ENCODE measurements at places on chromosomes 2 and 18.
A peak's percentile ranks its signal among the peaks of the same experiment; 100 is the strongest.

- no peak for DNase-seq
These were observed 286.6 kb downstream of the MYT1L start for GRCh38 chr2:2044269-2045057.

- DNase-seq: no peak
These were observed 343.7 kb downstream of the SPAG16 start for GRCh38 chr2:213627835-213628460.

DNA sequence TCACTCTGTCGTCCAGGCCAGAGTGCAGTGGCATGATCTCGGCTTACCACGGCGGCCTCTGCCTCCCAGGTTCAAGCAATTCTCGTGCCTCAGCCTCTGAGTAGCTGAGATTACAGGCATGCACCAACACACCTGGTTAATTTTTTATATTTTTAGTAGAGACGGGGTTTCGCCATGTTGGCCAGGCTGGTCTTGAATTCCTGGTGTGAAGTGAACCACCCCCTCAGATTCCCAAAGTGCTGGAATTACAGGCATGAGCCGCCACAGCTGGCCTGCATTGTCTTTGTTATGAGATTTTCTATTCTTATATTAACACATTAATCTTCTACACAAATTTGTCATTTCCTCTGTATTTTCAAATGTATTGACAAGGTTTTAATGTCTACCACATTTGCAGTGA is 75.2 kb downstream of the SEPTIN10 start:
- no peak for DNase-seq

DNA sequence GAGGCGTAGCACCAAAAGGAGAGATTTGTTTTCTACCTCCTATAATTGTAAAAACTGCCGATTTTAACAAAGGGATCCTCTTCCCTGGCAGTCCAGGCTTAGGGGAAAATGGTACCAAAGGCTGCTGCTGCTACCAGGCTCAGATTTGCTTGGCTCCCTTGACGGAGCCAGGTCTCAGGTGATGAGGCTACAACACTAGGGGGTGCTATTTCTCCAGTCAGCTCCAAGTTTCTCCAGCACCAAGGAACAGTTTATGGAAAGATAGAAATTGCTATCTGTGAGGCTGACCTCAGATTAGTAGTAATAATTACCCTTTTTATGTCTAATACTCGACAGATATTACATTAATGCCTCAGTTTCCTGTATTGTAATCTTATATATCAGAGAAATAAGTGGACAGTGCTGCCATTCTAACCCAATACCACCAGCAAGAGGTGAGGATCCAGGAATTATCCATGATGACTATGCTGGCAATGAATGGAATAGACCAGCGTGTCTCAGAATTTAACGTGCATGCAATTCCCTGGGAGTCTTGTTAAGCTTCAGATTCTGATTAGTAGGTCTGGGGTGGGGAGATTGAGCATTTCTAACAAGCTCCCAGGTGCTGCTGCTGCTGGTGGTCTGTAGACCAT is 111.3 kb downstream of the ESCO1 start:
- peak; percentile 14 for DNase-seq

- DNase-seq: peak; percentile 87
These were observed 64.3 kb downstream of the BABAM2 start for GRCh38 chr2:27954771-27955383.

GRCh38 chr18:54129448-54130067 is 94.9 kb downstream of the MBD2 start:
- DNase-seq: no peak

DNA sequence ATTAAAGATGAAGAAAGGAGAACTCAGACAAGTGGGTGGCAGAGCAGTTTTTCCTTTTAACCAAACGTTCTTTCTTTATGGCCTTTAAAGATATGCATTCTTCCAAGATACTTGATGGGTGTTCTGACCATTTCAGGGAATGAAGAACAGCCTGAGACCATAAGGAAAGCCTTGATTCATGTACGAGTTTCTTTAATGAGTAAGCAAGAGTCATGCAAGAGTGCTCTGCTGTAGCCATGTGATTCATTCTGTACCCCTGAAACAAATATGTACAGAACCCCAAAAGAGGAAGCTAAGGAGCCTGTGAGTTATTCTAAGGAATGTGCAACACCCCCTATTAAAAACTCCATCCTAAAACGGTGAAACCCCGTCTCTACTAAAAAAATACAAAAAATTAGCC is 372.8 kb downstream of the MTX2 start:
- no peak for DNase-seq

DNA sequence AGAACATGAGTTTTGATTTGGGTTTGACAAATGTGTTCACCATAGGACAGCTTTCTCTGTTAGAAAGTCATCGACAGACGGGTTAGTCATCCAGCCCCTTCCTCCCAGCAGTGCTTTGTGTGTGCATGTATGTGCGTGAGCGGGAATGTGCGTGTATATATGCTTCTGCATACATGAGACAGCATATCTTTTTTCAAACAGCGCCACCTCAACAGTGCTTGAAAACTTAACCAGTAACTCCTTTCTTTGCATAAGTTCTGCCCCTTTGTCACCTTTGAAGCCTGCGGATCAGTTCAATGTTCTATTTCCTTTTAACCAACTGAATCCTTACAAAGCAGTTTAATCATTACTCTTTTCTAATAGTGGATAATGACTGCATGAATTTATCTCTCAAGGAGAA is 351.4 kb downstream of the LPIN1 start:
- DNase-seq: no peak

DNA sequence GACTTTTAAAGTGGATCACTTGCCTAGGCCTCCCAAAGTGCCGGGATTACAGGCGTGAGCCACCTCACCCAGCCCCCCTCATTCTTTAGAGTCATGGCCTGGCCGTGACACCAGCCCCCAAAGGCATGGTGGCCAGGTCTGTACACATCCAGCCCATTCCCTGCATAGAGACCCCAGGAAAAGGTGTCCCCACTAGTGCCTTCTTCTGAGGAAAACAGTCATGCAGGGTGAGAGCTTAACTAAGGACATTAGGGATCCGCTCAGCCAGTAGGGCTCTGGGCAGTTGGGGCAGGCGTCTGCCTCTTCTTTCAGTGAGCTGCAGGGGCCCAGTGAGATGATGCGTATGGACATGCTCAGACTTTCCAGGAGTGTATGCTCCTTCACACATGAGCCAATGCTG is 5.7 kb upstream of the AMER3 start:
- DNase-seq: no peak

DNA sequence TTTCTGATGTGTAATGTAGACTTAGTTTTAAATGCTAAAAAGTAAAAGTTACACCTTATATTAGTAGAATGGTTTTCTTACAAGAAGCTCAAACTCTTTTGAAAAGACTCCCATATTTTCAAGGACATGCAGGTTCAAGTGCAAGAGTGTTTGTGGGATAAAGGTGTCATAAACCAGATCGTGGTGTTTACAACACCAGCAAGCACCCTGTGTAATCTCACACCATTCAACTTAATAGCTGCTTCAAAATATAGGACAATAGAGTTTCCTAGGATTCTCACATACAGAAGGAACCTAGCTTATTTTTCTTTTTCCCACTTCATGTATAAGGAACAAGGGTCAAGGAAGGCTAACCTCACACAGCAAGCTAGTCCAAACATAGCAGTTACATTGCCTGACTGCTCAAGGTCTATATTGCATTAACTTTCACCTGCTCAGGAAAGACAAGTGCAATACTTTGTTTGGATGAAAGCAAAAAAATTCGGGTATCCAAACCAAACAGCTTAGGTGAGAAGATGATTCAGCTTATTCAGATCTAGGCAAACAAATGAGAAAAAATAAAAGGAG is 172.3 kb downstream of the IKZF2 start:
- no peak for DNase-seq

DNA sequence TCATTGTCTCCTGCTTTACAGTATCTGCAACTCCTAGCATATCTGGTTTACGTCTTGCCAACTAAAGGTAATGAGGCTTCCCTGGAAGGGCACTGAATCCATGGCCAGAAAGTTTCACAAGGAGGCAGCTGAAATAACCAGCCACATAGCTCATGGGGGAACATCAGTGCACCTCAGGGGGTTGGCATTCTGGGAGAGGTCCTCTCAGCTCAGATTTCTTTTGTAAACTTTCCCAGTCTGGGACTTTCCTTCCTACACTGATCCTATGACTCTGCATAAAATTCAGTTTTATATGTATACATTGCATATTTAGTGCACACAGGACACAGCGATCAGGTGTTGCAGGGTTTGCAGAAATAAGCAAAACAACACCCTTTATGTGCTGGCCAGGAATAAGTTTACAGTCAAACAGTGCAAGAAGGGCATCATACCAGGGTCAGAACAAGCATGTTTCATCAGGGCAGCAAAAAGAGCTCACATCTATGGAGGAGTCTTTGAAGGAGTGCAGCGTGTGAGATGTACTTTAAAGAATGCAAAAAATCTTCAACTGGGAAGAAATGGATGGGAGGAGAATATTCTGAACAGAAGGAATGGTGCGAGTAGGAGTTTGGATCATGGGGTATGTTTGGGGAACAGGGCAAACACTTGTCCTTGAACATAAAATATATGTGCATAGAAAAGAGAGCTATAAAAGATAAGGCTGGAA is 240.6 kb upstream of the RAB12 start:
- no peak for DNase-seq

DNA sequence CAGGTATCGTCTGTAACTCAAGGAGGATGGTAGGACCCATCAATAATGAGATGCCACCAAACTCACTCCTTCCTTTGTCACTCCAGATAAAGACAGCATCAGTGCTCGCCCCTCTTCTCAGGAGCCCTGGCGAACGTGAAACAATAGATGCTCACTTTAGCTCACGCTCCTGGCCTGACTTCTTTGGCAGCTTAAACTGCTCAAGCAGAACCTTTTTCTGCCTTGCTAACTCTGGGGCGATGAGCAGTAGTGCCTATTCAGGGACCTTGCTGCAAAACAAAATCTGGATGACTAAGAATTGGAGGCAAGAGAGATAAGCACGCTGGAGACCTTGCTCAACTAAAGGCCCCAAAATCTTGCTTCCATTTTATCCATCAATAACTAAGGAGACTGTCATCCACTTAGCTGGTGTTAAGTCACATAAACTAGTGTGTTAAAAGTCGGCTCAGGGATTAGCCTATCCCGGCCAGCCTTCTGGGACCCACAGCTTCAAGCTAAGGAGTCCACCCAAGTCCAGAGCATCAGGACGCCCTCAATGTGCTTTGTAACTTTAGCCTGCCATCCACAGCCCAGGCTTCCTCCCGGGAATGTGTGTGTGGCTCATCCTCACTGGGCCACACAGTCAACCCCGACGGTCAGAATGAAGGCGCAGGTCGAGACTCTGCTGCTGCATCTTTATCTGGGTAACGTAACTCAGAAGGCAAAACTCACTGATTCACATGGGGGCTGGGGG is 38.9 kb downstream of the ZNF516 start:
- DNase-seq: no peak

DNA sequence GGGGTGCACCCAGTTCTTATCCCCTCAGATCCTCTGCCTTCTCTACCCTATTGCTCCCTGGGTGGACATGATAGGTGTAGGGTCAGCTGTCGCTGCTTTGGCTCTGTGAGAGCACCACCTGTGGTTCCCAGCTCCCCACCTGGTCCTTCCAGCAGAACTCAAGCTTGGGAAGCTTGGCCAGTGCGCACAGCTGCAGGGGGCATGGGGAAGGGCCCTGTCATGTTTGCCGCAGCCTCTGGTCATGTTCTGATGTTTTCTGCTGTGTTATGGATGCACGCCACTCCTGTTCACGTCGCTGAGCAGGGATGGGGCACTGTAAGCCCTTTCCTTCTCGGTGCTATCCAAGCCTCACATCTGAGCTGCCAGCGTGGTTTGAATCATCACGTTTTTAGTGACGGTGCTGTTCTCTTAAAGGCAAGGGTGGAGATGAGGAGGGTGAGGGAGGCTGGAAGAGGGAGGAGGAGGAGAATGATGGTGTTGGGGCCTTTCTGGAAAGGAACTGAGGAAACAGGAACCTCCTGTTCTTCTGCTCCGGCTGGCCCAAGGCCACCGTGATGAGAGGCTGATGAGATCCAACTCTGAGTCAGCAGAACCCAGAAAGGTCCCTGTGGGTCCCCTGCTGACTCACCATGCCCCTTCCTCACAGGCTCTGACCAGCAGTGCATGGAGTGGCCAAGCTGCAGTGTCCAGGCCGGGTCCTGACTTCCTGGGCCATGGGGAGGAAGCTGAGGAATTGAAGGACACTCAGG is 78.0 kb downstream of the LIPG start:
- no peak for DNase-seq

DNA sequence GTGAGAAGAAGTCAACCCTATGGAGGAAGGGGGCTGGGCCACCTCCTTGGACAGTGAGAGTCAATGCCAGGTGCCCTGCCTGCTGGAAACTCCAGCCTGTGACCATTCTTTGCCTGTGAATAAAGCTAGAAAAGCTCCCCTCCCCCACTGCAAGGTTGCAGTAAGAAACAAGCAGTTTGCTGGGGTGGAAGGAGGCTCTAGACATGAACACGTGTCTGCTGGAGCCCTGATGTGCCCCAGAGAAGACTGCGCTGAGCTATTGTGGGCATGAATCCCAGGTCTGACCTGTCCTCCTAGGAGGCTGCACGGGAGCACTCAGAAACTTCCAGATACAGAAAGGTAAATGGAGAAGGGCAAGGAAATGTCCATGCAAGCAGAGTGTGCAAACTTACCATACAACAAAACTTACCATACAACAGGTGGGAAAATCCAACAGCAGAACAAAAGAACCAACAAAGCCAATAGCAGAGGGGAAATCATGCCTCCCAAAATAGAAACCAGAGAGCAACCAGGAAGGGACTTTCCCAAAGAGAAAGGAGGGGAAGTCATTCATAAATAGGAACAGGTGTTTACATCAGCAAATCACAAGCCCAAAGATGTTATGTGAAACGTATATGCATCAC is 278.7 kb downstream of the BCL2 start:
- DNase-seq: no peak

GRCh38 chr2:130351711-130352110 is 4.1 kb upstream of the PTPN18 start:
- no peak for DNase-seq

- no peak for DNase-seq
These were observed 1.8 kb downstream of the LCLAT1 start for GRCh38 chr2:30448866-30449265.

GRCh38 chr18:39795350-39795749 is 2159.7 kb upstream of the PIK3C3 start:
- no peak for DNase-seq

DNA sequence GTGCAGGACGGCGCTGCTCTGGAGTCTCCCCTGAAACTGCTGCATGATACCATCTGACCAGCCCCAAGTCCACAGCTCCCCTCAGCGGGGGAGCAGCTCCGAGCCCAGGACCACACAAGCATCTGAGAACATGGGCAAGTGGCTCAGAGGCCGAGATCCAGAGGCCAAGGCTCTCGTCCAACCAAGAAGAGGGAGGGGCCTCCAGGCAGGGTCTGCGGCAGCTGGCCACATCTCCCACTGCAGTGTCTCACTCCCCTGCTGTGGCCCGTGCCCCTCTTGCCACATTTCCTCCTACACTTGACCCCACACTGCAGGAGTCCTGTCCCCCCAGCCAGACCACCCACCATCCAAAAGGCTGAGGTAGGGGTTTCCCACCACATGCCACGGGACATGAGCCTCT is 50.2 kb downstream of the TFCP2L1 start:
- no peak for DNase-seq

GRCh38 chr2:154689158-154689557 is 9.3 kb upstream of the KCNJ3 start:
- no peak for DNase-seq

Data from SK-N-MC (cell line).